ENCODE measurements at places on chromosomes 4 and X.

DNA sequence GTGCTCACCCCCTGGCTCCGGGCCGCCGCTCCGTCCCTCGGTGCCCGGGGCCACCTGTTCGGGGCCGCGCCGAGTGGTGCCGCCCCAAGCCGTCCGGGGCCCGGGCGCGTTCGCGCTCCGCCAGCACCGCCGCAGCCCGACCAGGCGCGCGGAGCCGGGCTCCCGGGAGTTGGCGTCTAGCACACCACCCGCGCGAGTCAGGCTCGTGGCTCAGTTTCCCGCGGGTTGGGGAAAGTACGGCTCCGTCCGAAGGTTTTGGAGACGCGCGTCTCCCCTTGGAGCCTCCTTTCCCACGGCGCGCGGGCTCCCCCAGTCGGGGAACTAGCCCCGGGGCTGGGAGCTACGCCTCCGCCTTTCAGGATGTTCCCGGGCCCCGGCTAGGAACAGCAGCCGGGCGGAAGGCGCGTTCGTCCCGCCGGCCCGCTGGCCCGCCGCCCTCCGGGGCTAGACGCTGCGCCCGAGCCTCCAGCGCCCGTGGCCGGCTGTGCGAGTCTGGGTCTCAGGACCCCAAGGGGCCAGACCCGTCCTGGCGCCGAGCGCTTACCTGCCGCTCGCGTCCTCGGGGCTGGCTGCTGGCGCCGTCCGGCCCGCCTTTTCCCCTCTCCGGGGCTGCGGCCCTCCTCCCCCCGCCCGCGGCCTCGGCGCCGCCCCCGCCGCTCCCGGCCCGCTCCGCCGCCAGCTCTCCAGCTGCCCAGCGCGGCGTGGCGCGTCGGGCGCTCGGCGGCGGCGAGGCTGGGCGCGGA is at the start of gene ADGRG2:
ADGRG2 (minus strand) TSS at position 571 of the 743 bp plus-strand sequence. CDS start 53,634 bp downstream, outside the sequence.
- no peak for DNase-seq

DNA sequence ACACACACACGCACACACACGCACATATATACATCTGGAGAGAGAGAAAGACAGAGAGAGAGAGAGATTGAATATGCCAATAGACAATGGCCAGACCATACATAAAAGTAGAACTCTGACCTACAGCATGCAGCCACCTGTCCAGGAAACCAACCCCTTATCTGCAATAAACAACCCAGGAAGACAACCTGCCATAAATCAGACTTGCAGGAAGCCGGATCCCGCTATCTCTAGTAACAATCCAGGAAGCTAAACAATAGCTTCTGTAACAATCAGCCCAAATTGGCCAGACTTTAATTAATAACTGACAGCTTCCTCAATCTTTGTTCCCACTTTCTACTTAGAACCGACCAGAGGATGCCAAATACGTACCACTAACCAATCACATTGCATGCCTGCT is 173.2 kb downstream of the LDB2 start:
- no peak for DNase-seq

DNA sequence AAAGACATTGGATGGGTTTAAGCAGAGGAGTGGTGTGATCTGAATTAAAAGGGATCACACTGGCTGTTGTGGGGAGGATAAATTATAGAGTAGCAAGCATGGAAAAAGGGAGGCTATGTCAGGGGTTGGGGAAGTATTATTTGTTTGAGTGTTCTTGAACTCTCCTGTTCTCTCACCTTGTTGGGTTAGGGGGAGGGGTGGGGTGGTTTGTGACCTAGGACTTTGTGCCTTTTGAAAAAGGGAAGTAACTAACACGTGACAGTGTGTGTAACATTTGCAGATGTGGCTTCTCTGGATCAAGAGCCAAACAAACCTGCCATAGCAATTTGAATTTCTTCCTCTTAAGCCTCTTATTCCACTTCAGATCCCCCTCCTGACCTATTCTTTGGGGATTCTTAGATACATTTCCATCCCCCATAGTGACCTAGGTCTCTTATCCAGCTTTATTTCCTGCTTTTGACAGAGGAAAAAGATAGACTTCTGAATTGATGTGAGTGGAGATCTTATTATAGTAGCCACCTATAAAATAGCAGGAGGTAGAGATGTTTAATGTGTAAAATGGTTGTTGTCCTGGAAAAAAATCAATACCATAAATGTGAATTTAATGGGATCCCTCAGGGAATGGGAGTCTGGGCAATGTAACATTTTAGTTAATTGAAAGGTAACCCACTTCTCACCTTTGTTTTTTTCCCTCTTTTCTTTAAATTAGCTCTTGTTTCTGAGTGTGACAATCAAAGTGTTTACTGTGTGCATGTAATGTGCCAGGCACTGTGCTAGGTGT is 120.4 kb downstream of the CT47B1 start:
- DNase-seq = no peak

GRCh38 chr4:95153182-95153581 is 395.4 kb downstream of the BMPR1B start:
- DNase-seq = no peak

DNA sequence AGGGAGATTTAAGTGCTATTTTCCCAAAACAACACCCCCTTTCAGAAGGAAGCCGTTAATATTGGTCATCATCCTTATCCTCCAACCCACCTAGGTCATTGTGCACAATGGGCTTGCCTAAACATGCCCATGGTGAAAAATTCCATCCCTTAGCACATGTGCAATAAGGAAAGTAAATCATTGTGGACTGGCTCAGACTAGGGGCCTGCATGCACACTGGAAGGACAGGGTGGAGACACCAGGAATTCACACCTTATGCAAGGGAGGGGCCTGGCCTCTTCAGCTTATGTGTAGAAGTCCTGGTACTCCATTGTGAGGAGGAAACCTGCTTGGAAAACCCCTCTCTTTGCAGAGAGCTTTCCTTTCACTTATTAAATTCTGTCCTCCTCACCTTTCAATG is 311.4 kb upstream of the NDST4 start:
- DNase-seq = no peak

GRCh38 chr4:66572949-66573348 is 902.7 kb upstream of the EPHA5 start:
- no peak for DNase-seq

GRCh38 chr4:7364979-7365378 is 69.8 kb downstream of the PSAPL1 start:
- DNase-seq = no peak

GRCh38 chr4:24781999-24782745 is 13.2 kb upstream of the SOD3 start:
- DNase-seq = no peak

GRCh38 chr4:81455897-81456296 is 15.8 kb downstream of the RASGEF1B start:
- DNase-seq = no peak

GRCh38 chr4:5385741-5386311 is 322.5 kb downstream of the EVC2 start:
- DNase-seq = no peak

GRCh38 chrX:50432829-50433289 is 37.8 kb downstream of the DGKK start:
- DNase-seq = no peak

- no peak for DNase-seq
Observed at GRCh38 chrX:120310861-120311726, at the start of gene TMEM255A. Gene TMEM255A (minus strand): TSS chrX:120311461. CDS start chrX:120311309, 152 bp downstream.

- DNase-seq = no peak
Observed at GRCh38 chrX:37873220-37873619, 25.8 kb upstream of the DYNLT3 start.

GRCh38 chr4:185004562-185005218 is 13.6 kb upstream of the HELT start:
- DNase-seq = no peak

GRCh38 chrX:101605146-101605545 is 12.7 kb downstream of the ARMCX6 start:
- DNase-seq = no peak

- DNase-seq = no peak
Observed at GRCh38 chr4:8540991-8541390, 39.2 kb upstream of the GPR78 start.

- DNase-seq = no peak
Observed at GRCh38 chr4:11813951-11814446, 385.3 kb upstream of the HS3ST1 start.

DNA sequence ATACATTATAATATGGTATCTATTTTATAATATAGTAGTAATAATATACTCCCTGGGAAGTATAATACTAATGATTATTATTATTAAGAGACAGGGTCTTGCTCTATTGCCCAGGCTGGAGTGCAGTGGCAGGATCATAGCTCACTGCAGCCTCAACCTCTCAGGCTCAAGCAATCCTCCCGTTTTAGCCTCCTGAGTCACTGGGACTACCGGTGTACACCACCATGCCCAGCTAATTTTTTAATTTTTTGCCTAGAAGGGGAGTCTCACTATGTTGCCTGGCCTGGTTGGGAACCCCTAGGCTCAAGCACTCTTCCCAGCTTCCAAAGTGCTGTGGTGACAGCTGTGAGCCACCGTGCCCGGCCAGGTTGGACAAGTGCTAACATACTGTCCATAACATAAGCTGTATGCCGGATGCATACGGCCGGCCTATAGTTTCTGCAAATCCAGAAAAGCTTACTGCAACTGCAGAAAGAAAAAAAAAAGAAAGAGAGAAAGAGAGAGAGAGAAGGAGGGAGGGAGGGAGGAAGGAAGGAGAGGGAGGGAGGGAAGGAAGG is 94.2 kb upstream of the PPP2R3B start:
- DNase-seq = no peak

DNA sequence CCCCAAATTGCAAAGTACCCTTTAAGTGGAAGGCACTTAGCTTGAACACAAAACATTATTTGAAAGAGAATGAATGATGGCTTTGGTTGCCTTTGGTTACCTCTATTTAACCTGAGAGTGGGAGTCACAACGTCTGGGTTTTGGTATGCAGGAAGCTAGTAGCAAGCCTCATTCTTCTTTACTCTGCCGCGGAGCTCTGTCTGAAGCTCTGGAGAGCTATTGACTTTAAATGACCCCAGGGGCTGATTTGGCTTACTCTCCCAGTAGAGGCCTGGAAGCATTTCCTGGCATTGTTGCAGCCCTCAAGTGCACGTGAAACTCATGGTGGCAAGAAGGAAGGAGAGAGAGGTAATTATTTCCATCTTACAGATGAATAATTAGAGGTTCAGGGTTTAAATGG is 81.8 kb upstream of the MAGEA4 start:
- DNase-seq = no peak

- no peak for DNase-seq
Observed at GRCh38 chr4:153205757-153206156, 1.5 kb downstream of the TRIM2 start.

- DNase-seq = no peak
Observed at GRCh38 chr4:152983221-152983620, 47.1 kb downstream of the FHDC1 start.

- DNase-seq = no peak
Observed at GRCh38 chr4:67624939-67625338, 66.4 kb downstream of the STAP1 start.

DNA sequence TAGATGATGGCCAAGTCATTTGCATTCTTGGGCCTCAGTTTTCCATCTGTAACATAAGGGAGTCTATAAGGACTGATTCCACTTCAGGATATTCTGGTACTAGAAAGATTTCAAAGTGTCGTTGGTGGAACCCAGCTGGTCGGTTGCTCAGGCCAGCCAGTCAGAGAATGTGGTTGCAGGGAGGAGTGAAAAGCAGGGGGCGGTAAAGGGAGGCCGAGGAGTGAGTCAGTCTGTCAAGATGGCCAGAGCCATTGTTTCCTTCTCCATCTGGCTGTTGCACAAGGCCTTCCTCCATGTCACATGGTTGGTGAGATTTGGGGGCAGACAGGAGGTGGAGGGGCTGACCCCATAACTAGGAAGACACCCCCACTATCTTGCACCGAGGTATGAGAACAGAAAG is 38.2 kb downstream of the STARD8 start:
- DNase-seq = no peak

DNA sequence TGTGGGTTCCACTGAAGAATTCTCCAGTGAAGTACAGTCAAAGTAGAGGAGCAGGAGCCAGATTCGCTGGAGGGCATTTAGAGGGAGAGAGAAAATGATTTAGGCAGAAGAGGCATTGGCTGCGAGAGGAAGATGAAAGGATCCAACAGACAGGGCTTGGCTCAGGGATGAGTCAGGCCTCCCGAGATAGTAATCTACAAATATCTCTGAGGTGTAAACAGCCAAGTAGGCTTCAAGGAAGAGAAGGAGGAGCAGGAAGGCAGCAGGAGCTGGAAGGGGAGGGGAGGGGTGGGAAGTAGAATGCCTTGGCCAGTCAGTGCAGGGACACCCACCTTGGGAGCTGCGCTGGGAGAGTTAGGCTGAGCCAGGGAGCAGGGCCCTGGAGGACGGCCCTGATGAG is 55.5 kb downstream of the PJA1 start:
- no peak for DNase-seq

- DNase-seq = no peak
Observed at GRCh38 chrX:74248889-74249288, 55.1 kb upstream of the ZCCHC13 start.

DNA sequence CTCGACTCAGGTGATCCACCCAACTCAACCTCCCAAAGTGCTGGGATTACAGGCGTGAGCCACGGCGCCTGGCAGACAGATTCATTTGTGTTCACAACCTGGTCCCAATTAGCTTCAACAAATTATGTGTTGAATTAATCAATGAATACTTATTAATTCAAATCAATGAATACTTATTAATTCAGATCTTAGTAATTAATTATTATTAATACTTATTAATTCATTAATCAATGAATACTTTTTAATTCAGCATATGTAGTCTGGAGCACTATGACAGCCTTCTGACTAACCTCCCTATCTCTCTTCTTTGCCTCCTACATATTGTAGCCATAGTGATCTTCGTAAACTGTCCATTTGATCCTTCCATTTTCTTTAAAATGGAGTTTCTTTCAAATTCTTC is 56.7 kb upstream of the RBPJ start:
- no peak for DNase-seq

GRCh38 chr4:174312993-174313392 is 29.3 kb downstream of the CEP44 start:
- DNase-seq = no peak

DNA sequence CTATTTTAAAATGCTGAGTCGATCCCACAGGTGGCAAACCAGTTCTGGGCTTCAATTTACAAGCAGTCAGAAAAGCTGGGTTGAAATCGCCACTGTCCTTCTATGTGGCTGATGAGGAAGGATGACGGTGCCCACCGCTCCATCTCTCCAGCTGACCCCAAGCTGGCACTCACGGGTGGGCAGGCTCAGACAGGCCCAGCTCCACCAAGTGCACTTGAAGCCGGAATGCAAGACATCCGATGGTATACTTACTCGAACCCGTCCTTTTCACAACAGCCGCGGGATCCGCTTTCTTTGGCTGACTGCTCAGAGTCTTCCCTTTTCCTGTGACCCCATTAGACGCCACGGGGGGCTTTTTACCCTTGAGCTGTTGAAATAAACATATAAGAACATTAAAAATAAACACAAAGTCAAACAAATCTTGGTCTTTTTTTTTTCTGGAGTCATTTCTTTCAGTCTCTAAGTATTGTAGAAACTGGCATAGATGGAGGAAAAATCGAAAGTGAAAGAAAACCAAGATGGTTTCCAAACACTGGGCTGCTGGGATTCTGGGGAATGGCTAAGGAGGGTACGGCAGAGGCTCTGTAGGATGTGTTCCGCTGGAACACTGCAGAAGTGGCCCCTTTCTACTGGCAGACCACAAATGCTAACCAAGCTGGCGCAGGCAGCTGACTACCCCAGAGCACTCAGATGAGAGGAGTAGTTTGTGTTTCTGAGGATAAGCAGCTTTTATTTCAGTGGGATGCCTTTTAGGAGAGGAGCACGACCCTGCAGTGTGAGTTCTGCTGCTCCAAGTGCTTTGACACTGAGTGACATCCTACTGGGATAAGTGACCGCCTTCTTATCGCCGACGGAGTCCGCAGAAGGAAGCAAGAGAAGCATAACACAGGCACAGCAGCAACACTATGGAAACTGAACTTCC is 160.9 kb downstream of the AFAP1 start:
- DNase-seq = no peak
